ENCODE measurements at places on chromosomes 4 and X.

DNA sequence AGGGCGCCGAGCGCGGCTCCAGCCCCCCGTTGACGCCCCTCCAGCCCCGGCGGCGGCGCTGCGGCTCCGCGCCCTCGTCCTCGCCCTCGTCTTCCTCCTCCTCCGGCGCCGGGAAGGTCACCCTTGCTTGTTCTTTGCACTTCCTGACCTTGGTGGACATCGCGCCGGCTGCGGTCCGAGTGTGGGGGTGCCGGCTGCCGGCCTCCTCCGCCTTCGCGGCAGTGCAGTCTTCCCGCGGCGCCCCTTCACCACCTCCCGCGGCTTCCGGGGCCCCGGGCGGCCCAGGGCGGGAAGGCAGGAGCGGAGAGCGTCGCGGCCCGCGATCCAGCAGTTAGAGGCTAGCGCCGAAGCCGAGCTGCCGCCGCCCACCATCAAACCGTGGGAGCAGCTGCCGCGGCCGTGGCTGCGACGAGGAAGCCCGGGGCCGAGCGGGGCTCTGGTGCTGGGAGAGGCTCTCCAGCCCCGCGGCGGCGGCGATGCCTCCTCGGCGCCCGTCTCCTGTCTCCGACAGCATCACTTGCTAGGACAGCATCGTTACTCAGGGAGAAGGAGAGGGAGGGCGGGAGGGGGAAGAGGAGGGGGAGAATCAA lies at the start of gene TRPC3:
TSS of gene TRPC3 (minus strand) at position 540 of the 590 bp plus-strand sequence. CDS start at position 160, 380 bp downstream.
- DNase-seq: no peak

GRCh38 chr4:186264660-186265059 lies 1.3 kb upstream of the F11 start:
- no peak for DNase-seq

DNA sequence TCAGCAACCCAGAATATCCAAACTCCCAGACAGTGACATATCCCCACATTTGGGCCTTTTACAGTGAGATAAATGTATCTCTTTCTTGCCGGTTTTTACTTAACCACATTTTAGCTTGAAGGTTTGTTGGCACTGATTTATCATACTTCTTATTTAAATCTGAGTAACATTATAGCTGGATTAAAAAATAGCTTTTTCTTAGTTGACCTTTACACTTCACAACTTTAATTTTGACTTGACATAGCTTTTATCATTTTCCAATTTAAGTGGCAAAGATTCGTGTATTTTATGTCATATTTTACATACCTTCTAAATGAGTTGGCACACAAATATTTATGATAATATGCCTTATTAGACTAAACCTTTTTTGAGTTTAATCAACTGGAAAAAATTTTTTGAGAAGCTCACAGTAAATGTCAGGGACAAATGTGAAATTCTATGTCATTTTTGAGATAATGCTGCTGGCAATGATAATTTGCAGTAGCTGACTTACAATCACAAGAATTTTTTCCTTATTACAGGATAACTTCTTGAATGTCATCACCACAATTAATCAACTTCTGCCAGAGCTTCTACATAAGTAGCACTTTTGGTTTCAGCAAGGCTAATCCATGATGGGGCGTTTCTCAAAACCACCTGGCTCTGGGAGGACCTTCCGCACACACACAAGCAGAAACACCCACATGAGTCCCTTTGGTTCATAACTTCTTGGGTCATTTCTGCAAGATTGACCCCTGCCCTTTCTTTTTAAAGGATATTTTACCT lies 80.3 kb downstream of the SYTL5 start:
- no peak for DNase-seq

- DNase-seq: no peak
Measured at GRCh38 chr4:186326391-186326790, 60.4 kb downstream of the F11 start.

DNA sequence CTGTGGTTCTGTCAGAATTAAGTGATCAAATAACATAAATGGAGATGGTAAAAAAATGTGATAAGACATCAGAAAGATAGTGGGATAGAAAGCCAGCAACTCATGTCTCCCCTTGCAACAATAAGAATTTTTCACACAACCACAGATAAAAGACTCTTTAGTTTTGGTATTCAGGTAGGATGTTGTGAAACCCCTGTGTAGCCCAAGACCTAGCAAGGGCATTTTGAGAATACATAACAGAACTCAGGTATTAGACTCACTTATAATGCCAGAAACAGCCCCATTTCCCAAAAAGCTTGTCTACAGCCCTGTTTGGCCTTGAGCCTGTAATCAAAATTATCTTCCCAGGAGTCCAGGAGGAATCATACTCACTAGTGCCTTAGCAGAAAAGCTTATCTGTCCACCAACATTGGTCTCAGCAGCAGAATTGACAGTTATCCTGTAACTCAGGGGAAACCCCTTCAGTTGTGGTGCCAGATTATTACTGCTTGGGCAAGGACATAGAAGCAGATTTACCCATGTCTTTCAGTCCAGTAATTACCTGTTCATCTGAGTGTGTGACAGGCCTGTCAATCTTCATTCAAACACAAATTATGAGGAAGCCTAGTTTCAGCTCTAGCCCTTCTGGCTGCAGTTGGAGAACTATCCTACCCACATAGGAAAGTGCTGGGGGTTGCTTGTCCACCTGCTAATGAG lies 41.0 kb upstream of the UGT2B17 start:
- DNase-seq: no peak

DNA sequence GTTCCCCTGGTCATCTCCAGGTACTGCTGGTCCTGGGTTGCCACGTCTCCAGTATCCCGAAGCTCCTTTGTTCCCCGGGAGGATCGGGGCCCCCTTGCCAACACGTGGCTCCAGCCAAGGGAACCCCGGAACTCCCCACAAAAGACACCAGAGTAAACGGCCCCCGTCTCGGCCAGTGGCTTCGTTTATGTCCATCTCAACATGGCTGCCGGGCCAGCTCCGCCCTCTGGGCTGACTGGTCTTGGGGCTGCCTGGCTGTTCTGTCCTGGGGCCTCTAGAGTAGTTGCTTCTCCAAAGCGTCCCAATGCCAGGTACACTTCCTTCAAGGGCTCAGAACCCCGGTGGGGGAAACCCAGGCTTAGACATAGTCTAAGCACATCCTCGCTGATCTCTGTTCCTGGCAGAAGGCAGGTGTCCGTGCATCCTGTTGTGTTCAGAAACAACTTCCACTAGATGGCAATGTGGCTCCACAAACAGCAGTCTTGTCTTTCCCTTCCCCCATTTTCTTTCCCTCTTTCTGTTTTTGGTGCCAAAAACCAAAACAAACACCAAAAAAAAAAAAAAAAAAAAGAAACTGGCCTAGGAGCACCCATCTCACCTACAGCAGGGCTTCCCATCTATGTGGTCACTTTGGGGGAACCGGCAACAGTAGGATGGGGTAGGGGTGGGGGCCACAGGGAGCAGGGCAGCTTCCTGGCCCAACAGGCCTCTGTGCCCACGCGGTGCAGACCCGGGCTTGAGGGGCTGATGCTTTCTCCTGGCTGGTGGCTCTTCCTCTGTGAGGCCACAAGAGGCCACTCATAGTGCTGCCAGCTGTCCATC lies 35.3 kb downstream of the NBDY start:
- DNase-seq: no peak

- DNase-seq: no peak
Measured at GRCh38 chrX:112223391-112223790, 140.8 kb upstream of the TRPC5 start.

GRCh38 chr4:120773641-120774040 lies 148.9 kb downstream of the PRDM5 start:
- no peak for DNase-seq

DNA sequence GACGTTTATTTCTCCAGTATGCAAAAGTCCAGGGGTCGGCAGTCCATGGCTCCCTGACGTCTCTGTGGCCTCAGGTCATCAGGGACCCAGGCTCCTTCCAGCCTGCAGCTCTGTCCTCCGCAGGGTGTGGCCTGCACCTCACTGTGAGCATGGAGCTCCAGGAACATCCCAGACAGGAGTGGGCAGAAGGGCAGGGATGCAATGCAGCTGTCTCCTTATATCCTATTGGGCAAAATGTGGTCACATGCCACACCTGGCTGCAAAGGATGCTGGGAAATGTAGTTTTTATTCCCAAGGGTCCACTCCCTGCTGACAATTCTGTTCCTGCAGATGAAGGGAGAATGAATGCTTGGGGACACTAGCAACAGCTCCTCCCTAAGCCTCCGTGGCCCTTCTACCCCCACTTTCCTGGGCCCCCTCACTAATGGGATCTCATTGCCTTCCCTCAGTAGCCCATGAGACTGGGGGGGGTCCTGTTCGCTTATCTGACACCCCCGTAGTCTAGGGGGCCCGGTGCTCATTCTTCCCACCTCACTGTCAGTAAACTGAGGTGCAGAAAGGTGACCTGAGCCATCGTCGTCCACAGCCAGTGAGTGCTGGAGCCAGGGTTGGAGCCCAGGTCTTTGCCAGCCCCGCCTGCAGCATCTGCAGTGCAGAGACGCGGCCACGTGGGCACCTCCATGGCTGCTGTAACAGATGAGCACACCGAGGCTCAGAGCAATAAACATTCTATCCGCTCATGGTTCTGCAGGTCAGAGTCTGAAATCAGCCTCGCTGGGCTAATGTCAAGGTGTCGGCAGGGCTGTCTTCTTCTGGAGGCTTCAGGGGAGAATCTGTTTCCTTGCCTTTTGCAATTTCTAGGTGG lies 5.9 kb upstream of the GRPEL1 start:
- peak; percentile 19 for DNase-seq

- DNase-seq: no peak
Measured at GRCh38 chrX:130418066-130418465, 16.3 kb downstream of the RBMX2 start.

- peak; percentile 51 for DNase-seq
Measured at GRCh38 chrX:69165087-69165651, at the start of gene PJA1. Gene PJA1 (minus strand): TSS chrX:69165453. CDS start chrX:69163073, 2,380 bp downstream.

DNA sequence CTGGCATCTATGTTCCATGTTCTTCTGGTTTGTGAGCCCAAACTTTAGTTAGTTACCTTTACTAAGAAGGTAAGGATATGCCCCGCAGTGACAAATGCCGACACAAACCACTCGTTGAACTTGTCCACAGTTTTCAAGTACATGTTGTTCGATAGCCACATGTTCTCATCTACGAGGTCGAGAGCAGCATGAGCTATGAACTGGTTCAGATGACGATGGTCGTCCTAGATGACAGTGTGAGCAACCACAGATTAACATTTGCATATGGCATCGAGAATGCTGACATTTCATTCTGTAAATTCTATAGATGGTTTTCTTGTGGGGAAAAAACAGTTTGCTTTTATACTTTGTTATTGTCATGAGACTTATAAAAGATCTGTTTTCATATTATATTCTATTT lies 18.0 kb downstream of the TRAPPC2 start:
- no peak for DNase-seq

GRCh38 chrX:100658941-100659381 lies 15.0 kb downstream of the SRPX2 start:
- no peak for DNase-seq

All from DMS 273 treated with DMSO at 0.1 percent for 48 hours (cell line).